Left lung (tissue), 14 donors: ENCODE measurements at places on chromosomes 6 and 20.

DNA sequence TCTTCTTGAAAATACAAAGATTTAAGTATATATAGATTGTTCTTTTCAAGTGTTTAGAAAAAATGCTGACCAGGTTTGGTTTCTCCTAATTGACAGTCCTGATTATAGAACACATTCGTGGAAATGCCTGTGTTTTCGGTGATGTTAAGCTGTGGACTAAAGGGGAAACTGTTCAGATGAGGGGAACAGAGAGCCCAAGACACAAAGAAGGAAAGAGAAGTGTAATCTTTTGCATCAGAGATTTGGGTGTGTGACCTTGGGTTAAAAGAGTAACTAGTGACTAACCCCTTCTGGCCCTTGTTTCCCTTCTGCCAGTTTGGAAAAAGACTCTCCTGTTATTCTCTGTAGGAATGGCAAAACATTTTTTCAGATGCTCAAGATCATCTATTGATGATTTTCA, 331.3 kb downstream of the RIMS1 start:
- no peak for DNase-seq

DNA sequence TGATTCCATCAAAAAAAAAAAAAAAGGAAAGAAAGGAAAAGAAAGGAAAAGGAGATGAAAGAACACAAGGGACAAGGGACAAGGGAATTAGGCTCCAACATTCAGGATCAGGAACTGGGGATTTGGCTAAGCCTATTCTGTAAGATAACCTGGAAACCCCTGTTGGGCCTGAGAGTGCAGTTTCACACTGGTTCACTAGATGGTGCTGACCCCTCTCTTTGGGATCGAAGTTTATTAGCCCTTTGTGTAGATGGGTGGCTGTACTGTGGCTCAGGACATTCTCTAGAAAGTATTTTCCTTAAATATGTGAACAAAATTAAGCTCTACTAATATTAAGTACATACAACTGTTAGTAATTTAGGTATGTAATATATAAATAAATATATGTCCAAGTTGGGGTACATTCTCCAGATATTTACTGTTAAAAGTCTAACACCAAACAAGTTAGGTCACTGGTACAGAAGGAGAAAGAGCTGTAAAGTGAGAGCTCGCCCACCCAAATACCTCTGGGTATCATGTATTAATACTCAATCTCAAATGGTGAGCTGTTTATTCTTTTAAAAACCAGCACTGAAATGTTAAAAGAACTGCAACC, 6.3 kb downstream of the OR2A4 start:
- DNase-seq: no peak

DNA sequence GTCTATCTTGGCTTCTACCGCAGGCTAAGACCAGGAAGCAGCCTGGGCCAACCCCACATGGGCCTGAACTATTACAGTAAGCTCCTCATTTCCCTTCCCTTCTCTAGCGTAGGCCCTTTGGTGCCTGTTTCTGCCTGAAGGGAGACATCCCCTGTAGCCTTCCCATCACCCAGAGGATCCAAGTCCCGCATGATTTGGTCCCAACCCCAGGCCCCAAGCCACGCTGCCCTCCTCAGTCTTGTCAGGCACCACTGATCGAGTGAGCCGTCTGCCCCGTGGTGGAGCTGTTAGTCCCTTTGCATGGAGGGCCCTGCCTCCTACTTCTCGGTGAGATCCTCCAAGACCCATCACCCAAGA, 46.4 kb downstream of the EBF4 start:
- DNase-seq: no peak

DNA sequence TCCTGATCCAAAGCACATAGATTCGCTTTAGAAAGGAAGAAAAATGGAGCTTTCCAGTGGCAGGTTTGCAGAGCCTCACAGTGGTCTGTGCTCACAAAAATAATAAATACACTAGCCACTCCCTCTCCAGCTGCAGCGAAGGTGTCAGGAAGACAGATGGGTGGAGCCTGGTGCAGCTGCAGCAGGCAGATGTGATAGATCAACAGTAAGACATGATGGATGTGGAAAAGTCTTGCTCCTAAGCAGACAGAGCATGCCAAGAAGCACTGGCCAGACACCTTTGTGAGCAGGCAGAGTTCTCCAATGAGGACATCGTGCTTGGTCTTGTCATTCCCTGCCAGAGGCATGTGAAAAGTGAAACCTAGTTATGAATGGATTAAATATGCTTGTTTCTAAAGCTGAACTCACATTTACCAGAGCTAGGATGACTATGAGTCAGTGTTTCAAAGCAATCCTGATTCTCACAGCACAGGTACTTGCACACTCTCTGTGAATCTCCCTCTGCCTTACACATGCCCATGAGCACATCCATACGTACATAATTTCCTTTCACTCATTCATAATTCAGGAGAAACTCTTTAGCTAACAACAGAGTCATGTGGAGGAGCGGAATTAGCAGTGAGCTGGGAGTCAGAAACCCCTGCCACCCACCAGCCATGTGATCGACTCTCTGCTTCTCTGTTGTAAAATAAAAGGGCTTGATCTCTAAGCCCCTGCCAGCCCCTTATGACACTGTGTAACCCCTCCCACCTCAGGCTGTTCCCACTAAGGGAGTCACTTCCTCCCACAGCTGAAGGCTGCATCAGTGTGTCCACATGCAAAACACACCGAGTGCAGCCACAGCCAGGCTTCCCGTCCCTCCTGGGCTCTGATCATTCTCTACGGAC, 111.2 kb downstream of the SCML4 start:
- DNase-seq: no peak
